ENCODE measurements at places on chromosomes 7 and 10. TPM values are rescaled to one million over a fixed set of nuclear protein-coding genes. Genes with fewer than 3 reads are reported as not detected.

NKX1-2 gene
- total RNA-seq: not detected

GRID2IP gene
- total RNA-seq: not detected

SCART1 gene
- total RNA-seq: 3.3 TPM

FRAT1 gene
- total RNA-seq: 8.2 TPM

KDM7A gene
- 16.4 TPM for total RNA-seq

CYP3A4 gene
- 0.26 TPM for total RNA-seq

SPDYE9 gene
- not detected for total RNA-seq

RTKN2 gene
- 0.06 TPM for total RNA-seq

PRLHR gene
- total RNA-seq: not detected

ZNF365 gene
- total RNA-seq: not detected

SAP25 gene
- total RNA-seq: 2.3 TPM

GAD2 gene
- not detected for total RNA-seq
